ENCODE measurements at places on chromosomes 6 and 20. TPM values are rescaled to one million over a fixed set of nuclear protein-coding genes. Genes with fewer than 3 reads are reported as not detected.

Gene ZNF318
- total RNA-seq = 13.9 TPM

- no peak for DNase-seq
These were observed 450.5 kb downstream of the MAFB start for GRCh38 chr20:40238511-40238910.

Gene DEFB127
- total RNA-seq = not detected

DNA sequence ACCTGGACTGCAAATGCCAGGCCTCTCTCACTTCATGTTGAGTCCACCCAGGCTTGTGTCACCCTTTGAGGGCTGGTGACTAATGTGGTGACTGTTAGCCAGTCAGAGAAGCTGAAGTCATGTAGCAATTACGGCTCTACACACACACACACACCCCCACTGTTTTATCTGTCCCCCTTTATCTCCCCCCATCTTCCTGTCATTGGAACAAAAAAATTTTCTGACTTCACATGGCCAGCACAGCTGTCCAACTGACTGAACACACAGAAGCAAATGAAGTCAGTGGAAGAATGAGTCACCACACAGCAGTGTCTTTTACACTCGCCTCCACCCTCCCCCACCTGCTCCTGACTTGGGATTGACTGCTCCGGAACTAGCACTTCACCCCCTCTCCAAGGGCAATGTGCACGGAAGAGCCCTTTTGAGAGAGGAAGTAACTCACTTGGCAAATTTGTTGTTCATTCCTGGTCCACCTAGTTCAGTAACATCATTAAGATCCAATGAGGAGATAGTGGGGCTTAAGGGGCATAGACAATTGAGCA lies 198.0 kb downstream of the RNF144B start:
- no peak for DNase-seq

DNA sequence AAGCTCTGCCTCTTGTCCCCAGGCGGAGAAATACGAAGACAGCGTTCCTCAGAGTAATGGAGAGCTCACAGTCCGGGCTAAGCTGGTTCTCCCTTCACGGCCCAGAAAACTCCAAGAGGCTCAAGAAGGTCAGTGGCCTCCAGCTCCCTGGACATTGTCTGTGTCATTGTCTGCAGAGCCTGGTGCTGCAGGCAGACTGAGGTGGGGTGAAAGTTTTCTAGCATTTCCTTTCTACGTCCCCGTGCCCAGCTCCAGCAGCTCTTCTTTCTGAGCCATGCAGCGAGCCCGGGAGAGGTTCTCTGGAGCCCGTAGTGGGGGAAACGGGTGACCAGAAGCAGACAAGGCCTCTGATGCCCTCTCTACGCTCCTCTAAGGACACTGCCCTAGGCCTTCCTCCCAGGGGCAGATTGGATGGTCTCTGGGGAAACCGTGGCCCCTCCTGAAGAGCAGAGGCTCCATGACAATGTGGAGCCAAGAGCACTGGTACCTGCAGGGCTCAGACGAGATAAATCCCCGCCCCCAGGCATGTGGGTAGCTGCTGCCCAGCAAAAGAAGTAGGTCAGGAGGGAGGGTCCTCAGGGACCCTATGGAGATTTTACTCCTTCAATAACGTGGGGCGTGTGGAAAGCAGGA lies 58.4 kb downstream of the EZR start:
- DNase-seq = no peak

Gene LIN28B
- not detected for total RNA-seq

GRCh38 chr6:30097902-30098768 lies 14.8 kb downstream of the TRIM31 start:
- DNase-seq = no peak

Gene TFEB
- 15.1 TPM for total RNA-seq

DNA sequence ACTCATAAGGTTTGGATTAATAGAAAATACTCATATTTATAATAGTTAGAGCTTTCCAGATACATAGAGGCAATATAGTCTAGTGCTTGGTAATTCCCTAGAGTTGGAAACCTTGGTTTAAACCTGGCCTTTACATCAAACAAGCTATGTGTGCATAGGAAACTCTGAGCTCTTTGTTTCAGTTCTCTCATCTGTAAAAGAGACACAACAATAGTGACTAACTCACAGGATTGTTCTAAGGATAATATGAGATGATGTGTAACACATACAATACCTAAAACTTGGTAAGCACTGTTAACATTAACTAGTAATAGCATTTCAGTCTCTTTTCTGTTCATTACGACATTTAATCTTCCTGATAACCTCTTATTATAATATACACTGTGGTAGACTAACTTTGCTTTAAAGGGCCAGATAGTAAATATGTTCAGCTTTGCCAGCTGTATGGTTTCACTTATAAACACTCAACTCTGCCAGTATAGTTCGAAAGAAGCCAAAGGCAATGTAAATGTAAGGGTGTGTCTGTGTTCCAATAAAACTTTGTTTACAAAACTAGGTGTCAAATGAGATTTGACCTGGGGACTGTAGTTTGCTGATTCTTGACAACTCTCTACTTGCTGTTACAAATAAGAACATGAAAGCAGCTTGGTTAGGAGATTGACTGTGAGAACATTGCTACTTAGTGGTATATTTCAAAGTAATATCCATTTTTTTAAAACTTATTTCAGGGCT lies 370.6 kb upstream of the FLRT3 start:
- DNase-seq = no peak

GRCh38 chr6:113289166-113289565 lies 568.0 kb upstream of the MARCKS start:
- DNase-seq = no peak

Measured in posterior vena cava (tissue), 2 donors.